ENCODE measurements at places on chromosomes 1 and 21. TPM values are rescaled to one million over a fixed set of nuclear protein-coding genes. Genes with fewer than 3 reads are reported as not detected.

The RIMKLA gene
- 0.01 TPM for polyA plus RNA-seq

The AURKAIP1 gene
- polyA plus RNA-seq: 97.8 TPM

The FGGY gene
- 12.3 TPM for polyA plus RNA-seq

The NBPF4 gene
- polyA plus RNA-seq: not detected

The TEKT2 gene
- polyA plus RNA-seq: 0.16 TPM

The OR2L2 gene
- not detected for polyA plus RNA-seq

The OR10K1 gene
- polyA plus RNA-seq: not detected

The C1orf226 gene
- 1.0 TPM for polyA plus RNA-seq

The LRRC71 gene
- 0.75 TPM for polyA plus RNA-seq

The TMCO2 gene
- polyA plus RNA-seq: not detected

The IL22RA1 gene
- polyA plus RNA-seq: not detected

The INTS11 gene
- 95.8 TPM for polyA plus RNA-seq

The ARHGEF10L gene
- polyA plus RNA-seq: 12.5 TPM

The EVA1C gene
- polyA plus RNA-seq: 12.2 TPM

The RGS7 gene
- polyA plus RNA-seq: 0.93 TPM

Data from BJ (cell line).